ENCODE measurements at places on chromosomes 2 and 18.

- no peak for DNase-seq
Observed at GRCh38 chr2:104140361-104140760, 713.6 kb upstream of the POU3F3 start.

DNA sequence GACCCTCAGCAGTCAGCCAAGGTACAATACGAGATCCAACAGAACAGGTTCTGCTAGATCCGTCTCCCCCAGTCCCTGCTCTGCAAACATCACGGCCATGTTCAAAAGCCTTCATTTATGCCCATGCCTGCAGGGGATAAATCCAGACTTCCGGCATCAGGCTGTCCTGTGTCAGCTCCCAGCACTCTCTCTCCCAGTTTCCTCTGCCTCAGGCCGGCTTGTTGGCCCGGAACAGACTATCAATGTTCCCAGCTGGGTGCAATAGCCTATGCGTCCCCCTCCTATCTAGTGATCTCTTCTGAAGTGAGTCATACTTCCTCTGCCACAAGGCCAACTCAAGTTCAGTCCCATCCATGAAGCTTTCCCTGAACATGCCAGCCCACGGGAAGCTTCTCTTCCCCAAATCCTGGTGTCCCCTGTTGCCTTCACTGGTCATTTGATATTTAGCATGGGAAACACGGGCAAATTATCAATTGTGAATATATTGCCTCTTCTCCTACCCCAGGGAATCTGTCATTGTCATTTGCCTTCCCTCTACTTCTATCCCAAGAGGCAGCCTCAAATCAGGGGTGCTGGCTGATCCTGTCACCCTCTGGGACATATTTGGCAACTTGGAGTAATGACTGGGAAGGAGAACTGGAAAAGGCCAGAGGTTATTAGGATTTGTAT is 51.1 kb downstream of the CAPN13 start:
- DNase-seq, result no peak

DNA sequence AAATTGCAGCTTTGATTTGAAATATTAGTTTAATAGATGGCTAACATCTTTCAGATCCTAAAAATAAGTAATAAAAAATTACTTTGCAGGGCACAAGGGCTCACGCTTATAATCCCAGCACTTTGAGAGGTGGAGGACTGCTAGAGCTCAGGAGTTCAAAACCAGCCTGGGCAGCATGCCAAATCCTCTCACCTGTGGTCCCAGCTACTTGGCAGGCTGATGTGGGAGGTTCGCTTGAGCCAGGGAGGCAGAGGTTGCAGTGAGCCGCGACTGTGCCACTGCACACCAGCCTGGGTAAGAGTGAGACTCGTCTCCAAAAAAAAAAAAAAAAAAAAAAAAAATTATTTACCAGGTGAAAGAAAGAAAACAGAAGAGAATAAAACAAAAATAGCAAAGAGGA is 449.8 kb downstream of the NRXN1 start:
- no peak for DNase-seq

GRCh38 chr2:159029936-159030335 is 61.5 kb downstream of the TANC1 start:
- no peak for DNase-seq

DNA sequence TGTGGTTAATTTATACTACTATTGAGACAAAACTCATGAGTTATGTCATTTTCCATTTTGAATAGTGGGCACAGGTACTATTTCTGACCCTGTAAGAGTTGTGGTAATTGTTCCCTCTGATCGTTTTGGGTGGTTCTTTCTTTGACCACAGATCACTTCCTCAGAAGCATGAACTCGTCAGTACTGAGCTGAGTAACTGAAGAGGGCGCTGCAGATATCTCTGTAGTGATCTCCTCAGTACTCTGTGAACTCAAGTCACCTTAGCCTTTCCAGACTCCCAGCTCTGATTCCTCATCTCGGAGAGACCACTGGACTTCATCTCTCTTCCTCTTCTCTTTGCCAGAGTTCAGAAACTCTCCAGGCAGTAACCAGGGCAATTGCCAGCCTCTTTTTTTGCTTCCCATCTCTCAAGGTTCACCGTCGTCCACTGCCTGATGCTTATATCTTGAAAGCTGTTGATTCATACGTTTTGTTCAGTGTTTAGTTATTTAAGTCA is 9.4 kb upstream of the IL1RL1 start:
- no peak for DNase-seq

DNA sequence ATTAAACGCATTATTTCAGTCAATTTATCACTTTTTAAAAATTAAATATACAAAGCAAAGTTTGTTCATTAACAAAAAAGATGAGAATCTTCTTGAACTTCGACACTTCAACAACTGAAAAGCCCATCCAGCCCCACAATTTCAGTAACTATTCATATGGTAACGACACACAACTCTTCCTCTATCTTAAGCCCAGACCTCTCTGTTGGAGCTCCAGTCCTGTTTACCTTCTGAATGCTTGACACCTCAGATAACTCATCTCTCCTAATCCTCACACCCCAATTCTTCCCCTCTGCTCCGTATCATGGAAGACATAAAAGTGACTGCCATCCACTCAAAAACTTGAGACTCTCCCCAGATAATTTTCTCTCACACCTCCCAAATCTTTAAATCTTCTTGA is 12.6 kb downstream of the USP37 start:
- DNase-seq, result no peak
